WERI-Rb-1 (cell line): ENCODE measurements at places on chromosomes 5 and 9.

- DNase-seq, result no peak
Measured at GRCh38 chr9:106980551-106981101, 117.7 kb downstream of the ZNF462 start.

DNA sequence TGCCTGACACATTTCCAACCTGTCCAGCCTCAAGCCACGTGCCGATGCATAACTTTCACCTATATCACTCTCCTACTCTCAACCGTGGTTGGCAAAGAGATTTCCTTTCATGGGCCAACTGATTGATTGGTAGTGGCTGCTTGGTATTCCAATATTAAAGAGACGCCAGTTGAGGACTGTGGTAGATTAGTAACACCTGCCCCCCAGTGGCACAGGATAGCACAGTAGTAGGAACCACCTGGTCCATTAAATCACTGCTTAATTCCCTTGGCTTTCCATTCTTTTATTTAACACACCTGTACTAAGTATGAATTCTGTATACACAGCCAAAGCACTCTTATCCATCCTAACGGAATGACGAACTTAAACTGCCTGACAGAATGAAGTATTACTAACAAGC, 19.1 kb upstream of the FOXB2 start:
- DNase-seq, result no peak

DNA sequence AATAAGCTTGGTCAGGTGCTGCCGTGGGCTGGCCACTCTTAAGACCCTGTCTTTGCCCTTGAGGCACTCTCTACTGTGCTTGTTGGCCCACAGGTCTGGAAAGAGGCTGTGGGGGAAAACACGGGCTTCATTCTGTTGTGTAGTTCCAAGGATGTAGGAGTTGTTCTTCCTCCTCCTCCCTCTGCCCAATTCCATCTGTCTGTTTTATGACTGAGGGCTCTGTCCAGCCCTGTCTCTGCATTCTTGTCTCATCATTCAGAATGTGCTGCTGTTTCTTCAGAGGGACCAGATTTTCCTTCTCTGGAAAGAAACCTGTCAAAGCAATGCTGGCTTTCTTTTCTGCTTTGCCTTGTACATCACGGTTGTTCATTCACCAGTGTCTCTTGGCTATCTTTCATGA, 84.1 kb downstream of the MAP1B start:
- no peak for DNase-seq

DNA sequence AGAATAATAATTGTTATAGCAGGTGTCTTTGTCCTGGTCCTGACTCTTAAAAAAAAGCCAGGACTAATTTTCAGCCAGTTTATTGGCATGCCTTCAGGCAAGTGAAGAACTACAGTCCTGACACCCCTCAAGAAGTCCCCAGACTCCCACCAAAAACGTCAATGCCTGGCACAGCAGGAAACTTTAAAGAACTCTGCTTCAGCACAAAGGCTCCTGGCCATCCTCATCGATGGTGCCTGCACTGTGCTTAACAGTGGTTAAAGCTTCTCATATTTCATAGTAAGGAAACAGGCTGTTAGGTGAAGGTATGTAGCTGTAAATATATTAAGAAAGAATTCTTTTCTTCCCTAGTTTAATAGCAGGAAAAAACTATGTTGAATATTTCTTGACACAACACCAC, 280.1 kb upstream of the PUM3 start:
- DNase-seq, result no peak

- no peak for DNase-seq
Measured at GRCh38 chr5:57850109-57850508, 367.5 kb upstream of the ACTBL2 start.

DNA sequence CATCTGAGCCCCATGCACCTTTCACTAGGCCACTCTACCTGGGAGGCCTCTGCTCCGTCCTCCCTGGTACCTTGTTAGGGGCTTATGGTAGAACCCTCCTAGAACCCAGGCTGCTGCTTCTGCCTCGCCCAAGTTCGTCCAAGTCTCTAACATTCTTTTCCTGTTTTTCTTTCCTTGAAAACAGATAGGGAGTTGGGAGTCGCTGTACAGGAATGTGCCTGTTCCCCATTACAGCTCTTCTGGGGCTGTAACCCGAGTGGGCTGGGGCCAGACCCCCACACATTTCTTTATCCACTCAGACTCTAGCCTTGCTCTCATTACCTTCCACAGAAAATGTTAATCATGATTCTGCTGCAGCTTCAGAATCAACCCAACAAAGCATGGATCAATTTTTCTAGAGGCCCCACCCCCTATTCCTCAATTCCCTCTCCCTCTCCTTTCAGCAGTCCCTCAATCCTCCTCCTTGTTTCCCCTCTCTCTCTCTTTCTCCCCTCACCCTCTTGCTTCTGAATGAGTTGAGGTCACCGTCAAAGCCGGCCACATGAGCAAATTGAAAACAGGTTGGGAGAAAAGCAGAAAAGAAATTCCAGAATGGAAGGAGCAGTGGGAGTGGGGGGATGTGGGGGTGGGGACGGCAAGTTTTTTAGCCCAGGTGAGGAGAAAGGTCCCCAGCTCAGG, 193.8 kb upstream of the TRIM32 start:
- no peak for DNase-seq

- no peak for DNase-seq
Measured at GRCh38 chr9:84677080-84677479, 7.6 kb downstream of the NTRK2 start.

DNA sequence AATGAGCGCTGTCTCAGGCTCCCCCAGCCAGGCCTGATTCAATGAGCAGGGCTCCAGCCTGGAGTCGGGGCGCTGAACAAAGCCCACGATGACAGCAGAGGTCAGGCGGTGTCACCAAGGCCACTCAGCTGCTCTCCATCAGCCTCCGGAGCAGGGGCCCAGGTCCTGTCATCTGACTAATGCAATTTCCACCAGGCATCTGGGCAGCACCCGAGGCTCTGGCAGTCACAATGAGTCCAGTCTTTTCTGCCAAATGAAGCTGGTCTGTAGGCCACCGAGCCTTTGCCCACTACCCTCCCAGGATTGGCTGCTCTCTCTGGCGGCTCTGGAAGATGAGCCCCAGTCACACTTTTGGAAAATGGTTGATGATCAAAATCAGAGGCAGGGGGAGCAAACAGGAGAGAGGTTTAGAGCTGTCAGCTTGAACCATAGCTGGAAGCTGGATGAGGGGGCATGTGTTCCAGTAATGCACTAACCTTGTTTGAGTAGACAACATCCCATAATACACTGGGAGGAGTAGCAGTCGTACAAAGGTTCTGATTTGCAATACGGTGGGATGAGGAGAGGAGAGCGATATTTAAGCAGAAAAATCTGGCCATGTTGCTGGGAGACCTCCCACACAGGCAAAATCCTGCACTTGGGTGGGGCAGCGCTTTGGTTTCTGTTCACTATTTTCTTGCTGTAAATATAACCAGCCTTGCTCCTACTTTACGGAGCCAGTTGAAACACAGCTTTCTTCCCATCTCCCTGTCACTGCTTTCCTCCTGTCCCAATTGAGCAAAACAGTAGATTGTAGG, 306.4 kb upstream of the PANK3 start:
- DNase-seq, result no peak

GRCh38 chr5:169027501-169028061, 273.4 kb downstream of the SLIT3 start:
- DNase-seq, result no peak

GRCh38 chr9:122322553-122322952, 48.3 kb upstream of the PTGS1 start:
- DNase-seq, result no peak

DNA sequence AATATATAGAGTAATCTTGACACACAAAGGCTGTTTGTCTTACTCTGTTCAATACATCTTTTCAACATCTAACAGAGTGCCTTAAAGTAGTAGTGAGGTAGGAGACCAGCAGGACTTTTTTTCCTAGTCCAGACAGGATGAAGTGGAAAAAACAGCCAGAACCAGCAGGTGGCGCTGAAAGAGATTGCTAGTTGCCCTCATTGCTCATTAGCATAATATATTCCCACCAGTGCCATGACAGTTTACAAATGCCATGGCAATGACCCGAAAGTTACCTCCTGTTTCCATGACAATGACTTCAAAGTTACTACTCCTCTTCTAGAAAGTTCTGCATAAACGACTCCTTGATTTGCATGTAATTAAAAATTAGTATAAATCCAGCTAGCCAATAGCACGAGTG, 387.4 kb downstream of the ACTL7B start:
- peak; percentile 75 for DNase-seq

GRCh38 chr9:18947892-18948339, 85.1 kb downstream of the SAXO1 start:
- DNase-seq, result peak; percentile 14

DNA sequence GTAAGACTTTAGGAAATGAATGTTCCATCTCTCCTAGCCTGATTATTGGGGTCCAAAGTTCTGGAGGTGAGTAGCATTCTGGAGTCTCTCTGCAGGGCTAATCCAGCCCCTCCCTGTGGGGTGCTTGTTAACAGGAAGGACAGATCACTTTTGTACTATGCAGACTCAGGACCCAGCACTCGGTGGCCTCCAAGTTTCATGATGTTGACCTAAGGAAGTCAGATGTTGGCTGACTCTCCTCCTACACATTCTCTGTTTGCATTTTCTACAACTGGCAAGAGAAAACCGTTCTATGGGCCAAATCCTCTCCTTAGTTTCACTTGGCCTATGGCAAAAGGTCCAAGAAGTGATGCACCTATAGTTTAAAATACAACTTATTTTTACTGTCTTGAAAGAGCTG, 5.5 kb upstream of the PDE8B start:
- no peak for DNase-seq

DNA sequence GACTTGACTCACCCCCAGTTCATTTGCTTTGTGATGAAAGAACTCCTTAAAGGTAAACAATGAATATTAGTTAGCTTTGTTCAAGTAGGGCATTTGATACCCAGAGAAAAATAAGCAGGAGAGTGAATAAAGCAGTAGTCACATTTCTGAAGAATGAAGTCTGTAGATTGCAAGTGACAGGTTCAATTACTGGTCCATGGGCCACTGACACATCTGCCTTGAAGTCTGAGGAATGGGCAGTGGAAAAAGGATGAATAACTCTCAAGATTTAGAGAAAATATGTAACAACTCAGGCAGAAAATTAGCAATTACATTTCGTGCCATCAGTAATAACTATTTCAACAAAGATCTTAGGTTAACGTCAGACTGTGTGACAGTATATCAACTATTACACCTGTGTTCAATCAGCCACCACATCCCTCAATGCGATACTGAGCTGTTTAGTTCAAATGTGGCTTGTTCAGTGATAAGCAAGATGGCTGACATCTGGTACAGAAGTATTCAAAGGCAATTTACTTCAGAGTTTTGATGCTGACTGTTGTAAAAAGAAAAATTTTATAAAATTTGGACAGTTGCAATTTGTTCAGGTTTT, 1890.7 kb upstream of the NUDT12 start:
- no peak for DNase-seq

DNA sequence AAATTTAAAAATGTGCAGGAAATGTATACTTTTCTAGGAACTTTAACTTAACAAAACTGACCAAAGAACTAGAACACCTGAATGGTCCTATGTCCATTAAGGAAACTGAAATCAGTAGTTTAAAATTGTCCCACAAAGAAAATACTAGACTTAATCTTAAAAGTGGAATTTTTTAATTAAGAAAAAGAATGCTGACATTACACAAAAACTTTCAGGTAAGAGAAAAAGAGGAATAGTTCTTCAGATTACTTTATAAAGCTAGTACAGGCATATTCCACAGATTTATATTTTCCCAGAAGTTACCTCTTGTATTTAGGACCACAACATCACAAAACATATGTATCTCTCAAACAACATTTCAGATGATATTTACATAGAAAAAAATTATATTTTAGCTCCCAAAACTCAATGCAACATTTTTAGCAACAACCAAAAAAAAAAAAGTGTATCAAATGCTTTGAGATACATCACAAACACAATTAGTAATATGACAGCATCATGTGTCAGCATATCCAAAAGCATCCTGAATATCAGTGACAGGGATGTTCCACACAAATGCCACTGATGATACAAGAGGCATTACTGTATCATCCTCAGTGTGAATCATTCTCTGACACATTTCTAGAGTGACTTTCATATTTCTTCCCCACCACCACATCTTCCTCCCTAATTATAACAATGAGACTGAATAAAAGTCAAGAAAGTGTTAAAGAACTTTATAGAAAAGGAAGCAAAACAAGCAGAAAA, 264.0 kb downstream of the EPB41L4A start:
- DNase-seq, result no peak

DNA sequence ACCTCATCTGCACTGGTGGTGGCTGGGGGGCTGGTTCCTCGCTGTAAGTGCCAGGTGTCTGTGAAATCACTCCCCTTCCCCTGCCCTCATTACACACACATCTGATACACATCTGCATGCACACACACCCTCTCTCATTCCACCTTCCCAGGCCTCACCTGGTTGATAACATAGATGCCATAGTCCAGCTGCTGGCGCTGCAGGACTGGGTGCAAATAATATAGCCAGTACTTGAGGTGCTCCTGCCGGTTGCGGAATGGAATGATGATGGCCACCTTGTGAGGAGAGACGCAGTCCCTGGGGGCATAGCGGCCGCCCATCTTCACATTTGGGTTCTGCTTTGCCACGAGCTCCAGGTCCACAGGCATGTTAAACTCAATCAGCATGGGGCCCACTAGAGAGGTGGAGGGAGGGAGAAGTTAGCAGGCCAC, 32.1 kb downstream of the B4GALT1 start:
- DNase-seq, result no peak

GRCh38 chr9:91714020-91714806, 235.8 kb downstream of the ROR2 start:
- no peak for DNase-seq

DNA sequence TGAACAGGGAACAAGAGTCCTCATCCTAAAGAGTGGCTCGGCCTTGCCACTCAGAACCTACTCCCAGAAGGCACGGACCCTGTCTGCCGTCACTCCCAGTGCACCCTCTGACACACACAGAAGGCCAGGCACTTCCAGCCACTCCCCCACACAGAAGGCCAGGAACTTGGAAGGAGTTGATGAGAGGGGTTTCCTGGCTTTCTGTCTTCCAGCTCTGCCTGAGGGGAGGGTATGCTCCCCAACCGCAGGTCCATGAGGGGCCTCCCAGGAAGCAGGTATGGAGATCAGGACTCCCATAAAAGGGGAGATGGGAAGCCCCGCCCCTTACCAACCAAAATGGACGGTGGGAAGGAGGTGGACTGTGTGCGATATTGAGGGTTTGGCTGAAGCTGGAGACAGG, 247.6 kb upstream of the IRX4 start:
- DNase-seq, result no peak

DNA sequence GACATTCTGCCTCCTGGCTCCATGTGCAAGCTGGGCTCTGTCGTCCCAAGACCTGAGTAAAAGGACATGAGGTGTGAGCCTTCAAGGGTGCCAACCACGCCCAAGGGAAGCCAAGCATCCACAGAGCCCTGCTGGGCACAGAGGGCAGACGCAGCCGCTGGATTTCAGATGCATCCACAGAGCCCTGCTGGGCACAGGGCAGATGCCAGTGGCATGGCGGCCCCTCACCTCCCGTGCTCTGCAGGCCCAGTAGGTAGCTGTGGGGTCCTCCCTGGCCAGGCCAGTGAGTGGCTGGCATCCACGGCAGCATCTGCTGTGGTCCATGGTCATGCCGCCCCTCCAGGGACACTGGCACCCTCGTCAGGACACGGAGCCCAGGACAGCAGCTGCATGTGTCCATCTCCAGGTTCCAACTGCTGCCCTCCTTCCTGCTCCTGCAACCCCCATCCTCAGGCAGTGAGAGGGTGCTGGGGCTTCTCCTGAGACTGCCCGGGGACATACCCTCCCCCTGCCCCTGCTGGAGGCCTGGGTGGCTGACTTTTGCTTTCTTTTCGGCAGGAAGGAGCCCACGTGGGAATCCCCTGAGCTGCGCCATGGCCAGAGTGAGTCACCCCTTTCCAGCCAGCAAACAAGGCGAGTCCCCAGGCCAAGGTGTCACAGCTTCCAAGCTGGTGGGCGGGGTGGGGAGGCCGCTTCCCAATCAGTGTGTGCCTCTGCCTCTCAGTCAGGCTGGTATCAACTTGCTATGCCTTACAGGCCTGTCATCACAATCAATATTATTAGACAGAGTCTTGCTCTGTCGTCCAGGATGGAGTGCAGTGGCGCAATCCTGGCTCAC, 4.0 kb upstream of the TRAF2 start:
- DNase-seq, result no peak
